Left colon (tissue), 2 donors: ENCODE measurements at places on chromosomes 16 and 17. TPM values are rescaled to one million over a fixed set of nuclear protein-coding genes. Genes with fewer than 3 reads are reported as not detected.

- DNase-seq, result peak; percentile 54
Observed at GRCh38 chr16:69711115-69711740, 15.1 kb downstream of the NQO1 start.

DNA sequence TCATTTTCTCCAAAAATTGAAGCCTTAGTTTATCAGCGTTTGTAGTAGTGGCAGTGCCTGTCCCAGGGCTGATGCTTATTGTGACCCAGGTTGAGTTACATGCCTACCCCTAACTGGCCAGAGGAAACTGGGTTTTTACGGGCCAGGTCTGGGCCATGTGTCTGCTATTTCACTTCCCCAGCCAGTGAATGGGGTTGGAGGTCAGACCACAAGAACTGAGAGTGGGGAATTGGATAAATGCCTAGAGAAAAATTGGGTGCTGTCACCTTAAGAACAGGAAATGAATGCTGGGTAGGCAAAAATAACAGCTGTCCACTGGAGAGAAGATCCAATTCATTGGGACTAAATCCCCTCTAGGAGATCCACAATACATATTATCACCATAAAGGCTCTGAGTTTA is 5.2 kb downstream of the ADPRM start:
- no peak for DNase-seq

DNA sequence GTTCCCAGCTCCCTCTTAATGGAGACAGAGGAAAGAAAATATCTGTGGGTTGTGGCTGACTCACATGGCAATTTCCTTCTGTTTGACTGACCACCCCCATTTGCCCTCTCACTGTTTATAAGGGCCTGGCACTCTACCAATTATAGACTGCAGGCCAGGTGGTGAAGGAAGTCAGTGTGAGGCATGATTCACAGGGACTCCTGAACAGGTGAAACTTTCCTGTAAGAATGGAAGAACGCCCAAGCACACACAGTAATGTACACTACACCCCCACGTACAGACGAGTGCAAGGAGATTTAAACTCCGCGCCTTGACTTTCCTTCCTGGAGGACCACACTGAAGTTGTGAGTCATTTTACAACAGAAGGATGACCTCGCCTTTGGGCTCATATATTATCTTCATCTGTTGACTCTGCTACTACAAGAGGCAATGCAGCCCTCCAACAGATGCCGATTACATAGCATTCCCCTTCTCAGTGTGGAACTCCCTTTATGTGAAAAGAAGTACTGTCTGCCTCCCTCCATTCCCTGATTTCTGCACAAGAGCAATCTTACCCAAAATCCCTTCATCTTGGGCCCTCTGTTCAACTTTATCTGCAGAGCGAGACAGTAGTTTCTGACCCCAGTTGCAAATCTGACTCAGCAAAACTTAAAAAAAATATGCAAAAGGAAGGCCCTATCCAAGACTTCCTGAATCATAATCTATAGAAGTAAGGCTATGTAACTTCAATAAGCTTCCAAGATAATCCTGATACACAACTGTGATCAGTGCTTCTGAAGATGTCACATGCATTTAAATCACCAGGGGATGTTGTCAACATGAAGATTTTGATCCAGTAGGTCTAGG is 163.6 kb downstream of the SHISA6 start:
- DNase-seq, result peak; percentile 22

DNA sequence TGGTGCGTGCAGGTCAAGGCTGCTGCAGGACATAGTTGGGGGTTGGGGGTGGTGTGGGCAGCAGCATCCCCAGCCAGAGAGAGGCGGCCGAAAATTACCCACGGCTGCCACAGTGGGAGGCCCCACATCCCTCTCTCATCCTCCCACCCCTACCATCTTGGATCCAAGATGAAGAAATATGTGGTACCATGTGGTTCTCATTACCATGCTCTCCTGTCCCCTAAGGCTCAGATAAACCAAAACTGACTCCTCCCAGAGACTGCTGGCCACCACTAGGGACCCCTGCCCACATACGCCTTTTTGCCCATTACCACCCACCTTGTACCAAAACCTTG is 120.4 kb downstream of the HIC1 start:
- no peak for DNase-seq

DNA sequence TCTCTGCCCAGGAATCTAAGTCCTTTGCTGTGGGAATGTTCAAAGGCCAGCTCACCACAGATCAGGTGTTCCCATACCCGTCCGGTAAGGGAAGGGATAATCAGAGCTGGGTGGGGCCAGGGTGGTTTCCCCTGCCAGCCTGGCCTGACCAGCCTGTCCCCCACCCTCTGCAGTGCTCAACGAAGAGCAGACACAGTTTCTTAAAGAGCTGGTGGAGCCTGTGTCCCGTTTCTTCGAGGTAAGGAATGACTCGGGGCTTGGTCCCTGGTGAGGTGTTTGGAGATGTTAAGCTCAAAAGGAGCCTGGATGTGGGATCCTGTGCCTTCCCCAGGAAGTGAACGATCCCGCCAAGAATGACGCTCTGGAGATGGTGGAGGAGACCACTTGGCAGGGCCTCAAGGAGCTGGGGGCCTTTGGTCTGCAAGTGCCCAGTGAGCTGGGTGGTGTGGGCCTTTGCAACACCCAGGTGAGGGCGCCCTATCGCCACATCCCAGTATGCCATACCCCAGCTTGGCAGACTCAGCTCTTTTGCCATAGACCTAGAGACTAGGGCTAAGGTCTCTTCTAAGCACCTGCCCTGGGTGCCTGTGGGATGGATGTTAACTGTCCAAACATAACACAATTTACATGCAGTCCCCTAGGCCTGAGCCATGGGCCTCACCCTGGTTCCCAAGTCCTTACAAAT is 997 bp downstream of the ACADVL start:
- DNase-seq, result peak; percentile 78

DNA sequence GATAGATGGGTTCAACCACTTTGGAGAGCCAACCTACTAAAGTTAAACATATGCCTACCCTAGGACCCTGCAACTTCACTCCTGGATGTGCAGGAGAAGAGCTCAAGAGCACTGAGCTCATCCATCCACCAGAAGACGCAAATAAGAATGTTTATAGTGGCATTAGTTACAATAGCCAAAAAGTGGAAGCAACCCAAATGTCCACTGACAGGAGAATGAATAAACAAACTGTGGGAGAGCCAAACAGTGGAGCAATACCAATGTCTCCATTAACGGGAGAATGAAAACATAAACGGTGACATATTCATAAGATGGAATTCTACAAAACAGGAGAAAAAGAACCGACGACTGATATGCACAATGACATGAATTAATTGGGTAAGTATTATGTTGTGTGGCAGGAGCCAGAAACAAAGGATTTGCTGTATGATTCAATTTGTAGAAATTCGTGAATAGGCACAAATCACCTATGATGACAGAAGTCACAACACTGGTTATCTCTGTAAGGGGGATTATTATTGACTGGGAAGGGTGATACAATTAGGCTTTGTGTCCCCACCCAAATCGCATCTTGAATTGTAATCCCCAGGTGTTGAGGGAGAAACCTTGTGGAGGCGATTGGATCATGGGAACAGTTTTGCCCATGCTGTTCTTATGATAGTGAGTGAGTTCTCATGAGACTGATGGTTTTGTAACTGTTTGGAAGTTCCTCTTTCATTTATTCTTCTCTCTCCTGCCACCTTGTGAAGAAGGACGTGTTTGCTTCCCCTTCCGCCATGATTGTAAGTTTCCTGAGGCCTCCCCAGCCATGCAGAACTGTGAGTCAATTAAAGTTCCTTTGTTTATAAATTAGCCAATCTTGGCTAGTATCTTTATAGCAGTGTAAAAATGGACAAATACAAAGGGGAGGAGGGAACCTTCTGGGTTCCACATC is 57.9 kb upstream of the PLCG2 start:
- DNase-seq, result no peak

DNA sequence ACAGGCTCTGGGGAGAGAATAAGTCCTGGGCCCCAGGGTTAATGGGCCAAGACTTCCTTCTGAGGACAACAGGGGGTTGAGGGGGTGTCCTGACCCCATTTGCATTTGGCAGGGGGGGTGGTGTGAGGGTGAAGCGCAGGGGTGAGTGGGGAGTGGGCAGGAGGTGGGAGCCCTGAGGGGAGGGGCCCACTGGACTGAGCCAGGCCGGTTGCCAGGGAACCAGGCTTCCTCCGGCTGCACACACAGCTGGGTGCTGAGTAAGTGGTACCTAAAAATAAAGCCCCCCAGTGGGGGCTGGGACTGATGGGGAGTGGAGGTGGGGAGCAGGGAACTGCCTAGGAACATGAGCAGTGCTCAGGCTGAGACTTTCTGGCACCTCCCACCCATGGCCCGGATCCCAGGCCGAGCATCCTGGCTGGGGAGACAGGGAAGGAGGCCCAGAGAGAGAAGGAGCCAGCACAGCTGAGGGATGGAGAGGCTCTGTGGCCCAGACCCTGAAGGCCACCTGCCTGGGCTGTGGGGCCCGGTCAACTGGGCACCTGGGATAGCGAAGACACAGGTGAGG is 7.5 kb upstream of the RASD1 start:
- no peak for DNase-seq

DNA sequence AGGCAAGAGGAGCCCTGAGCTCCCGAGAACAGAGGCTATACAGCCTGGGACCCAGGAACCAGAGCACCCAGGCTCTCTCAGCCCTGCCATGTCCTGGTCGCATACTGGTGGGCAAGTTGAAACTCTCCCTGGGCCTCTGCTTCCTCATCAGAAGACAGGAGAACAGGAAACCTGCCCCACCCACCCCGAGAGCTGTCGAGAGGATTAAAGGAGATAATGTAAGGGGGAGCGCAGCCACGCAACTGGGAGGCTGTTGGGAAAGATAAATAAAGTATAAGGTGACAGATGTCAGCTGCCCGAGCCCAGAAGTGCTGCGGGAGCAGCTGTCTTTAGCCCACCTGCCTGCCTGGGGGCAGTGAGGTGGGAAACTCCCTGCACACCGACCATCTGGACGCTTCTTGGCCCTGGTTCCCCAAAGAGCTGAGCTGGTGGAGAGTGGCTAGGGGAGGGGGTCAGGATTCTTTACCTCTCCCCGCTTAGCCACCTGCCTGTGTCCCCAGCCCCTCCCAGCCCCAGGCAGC is 6.8 kb downstream of the KIF19 start:
- DNase-seq, result peak; percentile 49

GRCh38 chr17:56604691-56605290 is 11.3 kb downstream of the NOG start:
- no peak for DNase-seq

DNA sequence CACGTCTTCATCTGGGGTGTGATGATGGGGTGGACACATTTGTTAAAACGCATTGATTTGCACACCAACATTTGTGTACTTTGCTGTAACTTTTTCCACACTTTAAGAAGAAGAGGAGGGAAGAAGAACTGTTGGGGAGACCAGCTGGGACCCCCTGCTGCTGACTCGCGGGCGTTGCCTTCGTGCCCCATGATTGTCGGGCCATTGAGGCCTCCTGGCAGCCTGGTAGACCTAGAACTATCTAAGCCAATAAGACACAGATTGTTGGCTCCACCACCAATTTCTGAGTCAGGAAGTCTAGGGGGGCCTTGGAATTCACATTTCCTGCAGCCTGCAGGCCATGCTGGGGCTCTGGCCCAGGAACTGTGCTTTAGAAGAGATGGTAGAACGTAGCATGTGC is 105.5 kb downstream of the TNFRSF13B start:
- DNase-seq, result no peak

- DNase-seq, result no peak
Observed at GRCh38 chr17:60540460-60540859, 14.4 kb upstream of the APPBP2 start.

DNA sequence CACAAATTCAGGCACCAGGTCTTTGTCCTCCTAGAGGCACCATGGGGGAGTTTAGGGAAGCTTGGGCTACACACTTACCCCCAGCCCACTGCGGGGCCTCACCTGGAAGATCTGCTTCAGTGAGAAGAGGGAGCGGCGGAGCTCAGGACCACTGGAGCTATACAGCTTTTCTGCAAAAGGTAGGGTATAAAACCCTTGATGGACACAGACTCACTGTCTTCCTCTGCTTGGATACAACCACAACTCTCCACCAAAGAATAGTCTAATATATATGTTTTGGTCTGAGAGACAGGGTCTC is 9.1 kb downstream of the FHOD1 start:
- DNase-seq, result no peak

NTN3 gene
- not detected for total RNA-seq

TLCD2 gene
- 33.1 TPM for total RNA-seq

LITAFD gene
- total RNA-seq, result not detected

FAM171A2 gene
- total RNA-seq, result 0.24 TPM

SEPTIN1 gene
- total RNA-seq, result 3.6 TPM

TMEM235 gene
- not detected for total RNA-seq

TBC1D3I gene
- total RNA-seq, result 0.22 TPM
